ENCODE measurements at places on chromosomes 1 and 21.

GRCh38 chr1:248752161-248753028 is 3.2 kb downstream of the LYPD8 start:
- no peak overlapping the region for H3K4me3 ChIP-seq
- H3K27me3 ChIP-seq: no peaks in the 10 kb centered on the region
- H3K36me3 ChIP-seq: no peaks in the 10 kb centered on the region
- no peaks in the 10 kb centered on the region for H3K4me1 ChIP-seq
- no peak for DNase-seq
- no peak overlapping the region for H3K27ac ChIP-seq

DNA sequence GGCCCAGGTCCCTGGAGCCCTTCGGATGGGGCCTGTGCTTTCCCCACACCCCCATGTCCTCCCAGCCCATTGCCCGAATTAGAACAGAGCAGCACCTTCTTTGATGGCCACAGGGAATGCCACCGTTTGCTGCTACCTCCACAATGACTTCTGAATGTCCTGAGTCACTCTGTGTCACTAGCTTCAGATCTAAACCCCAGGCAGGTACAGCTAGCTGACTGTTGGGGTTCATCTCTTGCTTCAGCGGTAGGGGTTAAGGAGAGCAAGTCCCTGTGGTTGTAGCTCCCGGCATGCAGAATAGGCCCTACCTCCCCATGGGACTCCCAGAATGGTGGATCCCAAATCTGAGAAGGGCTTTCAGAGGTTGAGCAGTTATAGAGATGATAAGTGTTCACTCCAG is 291.1 kb upstream of the POU3F1 start:
- no peak overlapping the region for H3K4me3 ChIP-seq
- H3K27me3 ChIP-seq: no peaks in the 10 kb centered on the region
- H3K4me1 ChIP-seq: no peaks in the 10 kb centered on the region

DNA sequence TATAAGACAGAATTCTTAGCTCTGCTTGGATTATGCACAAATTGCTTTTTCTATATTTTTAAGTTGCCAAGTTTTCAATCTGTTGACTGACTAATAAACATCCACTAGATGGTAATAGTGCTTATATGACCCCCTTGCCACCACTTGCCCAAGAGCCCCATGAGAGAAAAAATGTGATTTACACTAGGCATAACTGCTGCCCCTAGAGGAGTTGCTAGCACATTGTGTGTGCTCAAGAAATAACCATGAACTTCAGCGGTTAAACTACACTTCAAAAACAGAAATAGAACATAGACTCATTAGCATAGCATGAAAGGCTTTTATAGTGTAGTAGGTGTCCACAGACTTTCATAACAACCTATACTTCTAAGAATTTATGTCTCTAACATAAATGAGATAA is 61.4 kb downstream of the BRINP3 start:
- no peak for DNase-seq
- H3K4me1 ChIP-seq: no peaks in the 10 kb centered on the region
- H3K27me3 ChIP-seq: no peaks in the 10 kb centered on the region

GRCh38 chr1:241356187-241356518 is 852 bp downstream of the RGS7 start:
- H3K36me3 ChIP-seq: no peaks in the 10 kb centered on the region
- no peak for DNase-seq
- no peak overlapping the region for H3K4me3 ChIP-seq

DNA sequence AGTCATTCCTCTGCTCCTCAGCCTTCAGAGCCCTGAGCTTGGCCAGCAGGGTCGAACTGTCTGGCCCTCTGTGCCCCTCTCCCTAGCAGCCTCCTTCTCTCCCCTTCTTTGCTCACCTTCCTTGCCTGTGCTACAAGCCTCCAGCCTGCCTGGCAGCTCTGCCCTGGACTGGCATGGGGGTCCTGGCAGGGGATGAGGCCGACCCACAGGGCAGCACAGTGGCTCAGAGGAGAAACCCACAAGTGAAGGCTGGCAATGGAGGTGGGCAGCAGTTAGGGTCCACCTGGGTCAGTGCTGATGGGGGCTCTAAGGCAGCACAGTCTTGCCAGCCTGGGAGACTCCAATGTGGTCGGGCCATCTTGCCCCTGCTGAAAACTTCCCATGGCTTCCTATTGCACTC is 274.2 kb downstream of the GRIK3 start:
- H3K36me3 ChIP-seq: no peaks in the 10 kb centered on the region
- no peak overlapping the region for H3K27ac ChIP-seq
- H3K4me3 ChIP-seq: no peak overlapping the region
- no peak for DNase-seq

GRCh38 chr1:57550092-57550491 is 126.2 kb upstream of the DAB1 start:
- H3K4me3 ChIP-seq: no peak overlapping the region
- no peaks in the 10 kb centered on the region for H3K27me3 ChIP-seq
- no peaks in the 10 kb centered on the region for H3K4me1 ChIP-seq
- no peaks in the 10 kb centered on the region for H3K36me3 ChIP-seq
- no peak for DNase-seq

GRCh38 chr1:246566813-246567645 is 773 bp downstream of the CNST start:
- H3K27me3 ChIP-seq: no peaks in the 10 kb centered on the region
- H3K27ac ChIP-seq: peak overlapping the region; percentile 3
- H3K4me1 ChIP-seq: no peaks in the 10 kb centered on the region
- H3K4me3 ChIP-seq: peak overlapping the region; percentile 71
- no peak for DNase-seq

DNA sequence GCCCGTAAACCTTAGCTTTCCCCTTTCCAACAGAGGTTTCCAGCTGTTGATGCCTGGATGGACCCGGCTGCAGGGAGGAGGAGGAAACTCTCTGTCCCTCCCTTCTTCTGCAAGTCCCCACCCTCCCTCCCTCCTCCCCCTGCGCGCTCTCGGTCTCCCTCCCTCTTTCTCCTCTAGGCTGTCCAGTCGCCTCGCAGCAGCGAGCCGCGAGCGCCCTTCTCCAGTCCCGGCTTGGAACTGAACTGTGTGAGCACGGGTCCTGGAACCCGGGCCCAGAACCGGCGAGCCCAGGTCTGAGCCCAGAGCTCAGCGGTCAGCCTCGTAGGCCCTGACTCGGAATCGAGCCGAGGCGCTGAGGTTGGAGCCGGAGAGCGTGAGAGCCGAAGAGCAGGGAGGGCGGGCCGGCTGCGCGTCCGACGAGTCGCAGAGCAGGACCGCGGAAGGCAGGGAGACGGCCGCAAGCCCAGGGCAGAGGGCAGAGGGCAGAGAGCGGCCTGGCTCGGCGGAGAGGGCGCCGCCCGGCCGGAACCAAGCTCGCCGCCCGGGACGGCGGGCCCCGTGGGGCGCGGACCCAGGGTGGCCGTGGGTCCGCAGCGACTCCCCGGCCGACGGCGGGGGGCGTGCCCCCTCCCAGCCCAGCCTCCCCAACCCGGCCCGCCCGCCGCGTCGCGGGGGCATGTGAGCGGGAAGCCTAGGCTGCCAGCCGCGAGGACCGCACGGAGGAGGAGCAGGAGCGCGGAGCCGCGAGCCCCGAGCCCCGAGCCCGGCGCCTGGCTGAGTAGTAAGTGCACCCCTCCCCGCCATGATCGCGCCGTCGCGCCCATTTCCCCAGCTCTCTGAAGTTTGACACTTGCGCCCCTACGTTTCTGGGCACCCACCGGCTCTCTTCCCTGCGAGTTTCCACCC is at the start of gene SOX13:
Gene SOX13 (plus strand): TSS at position 185 of the 906 bp plus-strand sequence. CDS start 39,801 bp downstream, outside the sequence.
- H3K27me3 ChIP-seq: no peaks in the 10 kb centered on the region
- no peaks in the 10 kb centered on the region for H3K36me3 ChIP-seq
- H3K27ac ChIP-seq: peak within 1 kb of the TSS; percentile 82
- peak within 1 kb of the TSS; percentile 89 for H3K4me3 ChIP-seq
- no peaks in the 10 kb centered on the region for H3K4me1 ChIP-seq

- no peak overlapping the region for H3K4me3 ChIP-seq
- no peaks in the 10 kb centered on the region for H3K4me1 ChIP-seq
- H3K27ac ChIP-seq: no peak overlapping the region
- no peaks in the 10 kb centered on the region for H3K27me3 ChIP-seq
Observed at GRCh38 chr21:29022166-29022565, 2.3 kb upstream of the USP16 start.
